ENCODE measurements at places on chromosomes 6 and 20.

- DNase-seq = no peak
Measured at GRCh38 chr6:107786179-107786578, 37.9 kb downstream of the SCML4 start.

DNA sequence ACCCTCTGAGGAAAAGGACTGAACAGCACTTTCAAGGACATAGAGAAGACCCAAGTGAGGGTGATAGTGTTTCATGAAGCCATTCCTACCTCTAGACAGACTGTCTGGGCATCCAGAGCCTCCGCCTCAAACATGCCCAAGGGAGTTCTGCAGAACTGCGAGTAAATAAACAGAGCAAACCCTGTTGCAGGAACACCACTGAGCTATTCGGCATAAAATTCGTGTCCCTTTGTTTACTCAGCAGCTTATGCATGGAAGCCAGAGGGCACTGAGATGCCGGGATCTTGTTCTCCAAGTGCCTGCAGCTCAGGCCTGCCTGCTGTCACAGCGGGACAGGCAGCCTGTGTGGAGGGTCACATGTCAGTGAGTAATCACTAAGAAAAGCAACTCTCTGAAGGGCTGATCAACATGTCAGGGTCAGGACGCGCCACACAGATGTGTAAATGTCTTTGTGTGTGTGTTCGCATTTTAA lies 164.9 kb upstream of the HEY2 start:
- no peak for DNase-seq

DNA sequence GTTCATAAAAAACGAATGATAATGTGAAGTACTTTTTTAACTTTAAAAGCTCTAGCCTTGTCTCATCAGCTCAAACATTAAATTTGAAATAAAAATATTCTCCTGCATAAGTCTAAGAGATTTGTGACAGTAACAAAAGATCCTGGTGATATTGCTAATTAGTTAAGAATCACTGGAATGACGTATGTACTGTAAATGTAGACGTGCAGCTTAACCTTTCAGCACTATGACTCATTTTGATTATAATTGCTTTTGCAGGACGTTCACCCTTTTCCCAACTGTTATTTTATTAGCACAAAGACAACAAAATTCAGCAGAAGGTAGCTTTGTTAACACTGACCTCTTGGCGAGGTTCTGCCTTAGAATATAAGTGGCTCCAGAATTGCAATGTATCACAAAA lies 68.6 kb downstream of the TENT5A start:
- DNase-seq = no peak

DNA sequence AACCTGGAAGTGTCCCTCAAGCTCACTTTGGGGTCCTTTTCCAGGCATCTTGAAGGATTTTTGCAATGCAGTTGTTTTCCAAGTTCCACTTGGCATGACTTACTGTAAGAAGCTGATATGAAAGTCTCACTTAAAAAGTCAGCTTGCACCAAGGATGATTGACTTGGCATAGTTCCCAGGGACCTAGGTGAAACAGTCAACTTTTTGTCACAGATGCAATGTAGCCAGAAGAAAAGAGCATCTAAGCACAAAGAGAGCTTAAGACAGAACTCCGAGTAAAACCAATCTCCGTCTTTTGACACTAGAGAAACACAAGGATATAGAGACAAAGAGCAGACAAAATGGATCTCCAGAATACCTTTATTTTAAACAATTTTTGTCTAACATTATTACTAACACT lies 2.6 kb upstream of the ZSCAN12 start:
- DNase-seq = no peak

DNA sequence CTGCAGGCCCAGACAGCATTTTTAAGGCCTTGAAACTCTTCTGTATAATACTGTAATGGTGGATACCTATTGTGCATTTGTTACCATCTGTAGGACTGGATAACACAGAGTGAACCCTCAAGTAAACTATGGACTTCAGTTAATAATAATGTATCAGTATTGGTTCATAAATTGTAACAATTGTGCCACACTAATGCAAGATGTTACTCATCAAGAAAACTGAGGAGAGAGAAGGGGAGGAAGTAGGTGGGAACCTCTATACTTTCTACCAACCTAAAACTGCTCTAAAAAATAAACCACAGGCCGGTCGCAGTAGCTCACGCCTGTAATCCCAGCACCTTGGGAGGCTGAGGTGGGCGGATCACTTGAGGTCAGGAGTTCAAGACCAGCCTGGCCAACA lies 10.8 kb downstream of the MAPK13 start:
- no peak for DNase-seq

- no peak for DNase-seq
Measured at GRCh38 chr6:90914312-90914711, 327.4 kb upstream of the MAP3K7 start.

GRCh38 chr6:33705955-33706725 lies 5.4 kb downstream of the UQCC2 start:
- DNase-seq = no peak

Data from CD8-positive, alpha-beta memory T cell (primary cell).